ENCODE measurements at places on chromosomes 13 and 19. TPM values are rescaled to one million over a fixed set of nuclear protein-coding genes. Genes with fewer than 3 reads are reported as not detected.

GRCh38 chr19:15498910-15499309 is 9.4 kb upstream of the CYP4F22 start:
- DNase-seq, result no peak

DNA sequence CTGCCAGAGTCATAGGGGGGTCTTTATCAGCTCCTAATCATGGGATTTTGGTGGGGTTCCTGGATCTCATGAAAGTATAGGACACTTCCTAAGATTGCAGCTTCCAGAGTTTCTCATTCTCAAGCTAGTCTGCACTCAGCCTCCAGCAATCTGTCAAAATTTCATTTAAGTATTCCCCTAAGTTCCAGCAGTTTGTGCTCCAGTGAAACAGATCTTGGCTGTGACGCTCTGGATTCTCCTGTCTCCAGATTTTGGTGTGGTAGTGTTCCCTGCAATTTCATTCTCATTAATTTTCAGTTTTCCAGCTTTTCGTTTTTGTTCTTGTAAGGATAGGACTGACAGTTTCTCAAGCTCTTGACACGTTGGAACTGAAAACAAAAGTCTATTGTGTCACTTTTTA is 908.9 kb upstream of the MIR17HG start:
- no peak for DNase-seq

GRCh38 chr19:34493038-34493648 is 11.6 kb downstream of the WTIP start:
- DNase-seq, result no peak

DNA sequence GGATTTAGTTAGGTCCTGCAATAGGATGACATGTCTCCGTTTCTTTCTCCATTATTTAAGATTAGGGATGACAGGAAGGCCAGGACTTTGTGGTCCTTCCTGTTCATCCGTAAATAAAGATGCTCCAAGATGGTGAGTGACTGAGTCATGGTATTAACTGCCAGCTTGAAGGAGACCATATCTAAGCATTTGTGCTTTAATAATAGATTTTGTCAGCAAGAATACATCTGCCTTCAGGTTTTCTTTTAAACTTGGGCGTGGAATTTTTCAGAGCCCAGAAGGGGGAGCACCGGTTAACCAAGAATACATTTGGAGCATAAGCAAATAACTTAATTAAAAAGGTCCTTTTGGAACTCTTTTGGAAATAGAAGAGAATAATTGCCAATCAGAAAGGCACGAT is 68.2 kb downstream of the ARHGAP35 start:
- no peak for DNase-seq

GRCh38 chr13:70723732-70724131 is 615.5 kb upstream of the KLHL1 start:
- DNase-seq, result no peak

- peak; percentile 63 for DNase-seq
Measured at GRCh38 chr19:57171551-57172081, 4.3 kb upstream of the DUXA start.

DNA sequence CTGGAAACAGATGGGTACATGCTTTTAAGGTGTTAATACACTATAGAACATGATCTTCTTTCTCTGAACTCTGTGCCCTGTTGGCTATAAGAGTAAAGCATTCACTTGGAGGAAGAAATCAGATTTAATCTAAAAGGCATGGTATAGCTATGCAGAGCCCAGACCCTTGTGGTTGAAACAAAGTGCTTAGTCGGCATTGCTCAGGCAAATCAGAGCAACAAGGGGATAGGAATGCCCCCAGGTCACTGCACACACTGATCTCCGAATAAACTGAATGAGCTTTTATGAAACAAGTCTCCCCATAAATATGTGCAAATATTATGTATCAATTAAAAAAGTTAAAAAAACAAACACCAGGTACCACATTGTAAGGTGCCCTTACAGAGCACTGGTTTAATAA is 52.0 kb upstream of the RGCC start:
- no peak for DNase-seq

GRCh38 chr13:114015969-114016295 is 42.1 kb upstream of the C13orf46 start:
- DNase-seq, result no peak

DNA sequence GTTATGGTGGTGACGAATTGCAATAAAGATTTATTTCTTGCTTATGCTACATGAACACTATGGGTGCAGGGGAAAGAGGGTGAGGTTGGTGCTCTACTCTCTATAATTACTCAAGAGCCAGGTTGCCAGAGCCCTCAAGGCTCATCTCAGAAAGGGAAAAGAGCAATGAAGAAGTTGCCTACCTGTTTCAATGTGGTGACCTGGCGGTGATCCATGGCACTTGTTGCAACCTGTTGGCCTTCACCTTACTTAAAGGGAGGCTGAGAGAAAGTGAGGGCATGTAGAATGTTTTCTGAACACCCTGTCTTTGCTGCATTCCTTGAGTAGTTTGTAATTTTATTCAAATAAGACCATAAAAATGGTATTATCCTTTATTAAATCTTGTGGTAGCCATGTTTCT is 394.4 kb downstream of the GPC6 start:
- no peak for DNase-seq

GRCh38 chr13:39777527-39778061 is 122.1 kb downstream of the COG6 start:
- DNase-seq, result no peak

- no peak for DNase-seq
Measured at GRCh38 chr13:73293913-73294523, 235.2 kb downstream of the KLF5 start.

DNA sequence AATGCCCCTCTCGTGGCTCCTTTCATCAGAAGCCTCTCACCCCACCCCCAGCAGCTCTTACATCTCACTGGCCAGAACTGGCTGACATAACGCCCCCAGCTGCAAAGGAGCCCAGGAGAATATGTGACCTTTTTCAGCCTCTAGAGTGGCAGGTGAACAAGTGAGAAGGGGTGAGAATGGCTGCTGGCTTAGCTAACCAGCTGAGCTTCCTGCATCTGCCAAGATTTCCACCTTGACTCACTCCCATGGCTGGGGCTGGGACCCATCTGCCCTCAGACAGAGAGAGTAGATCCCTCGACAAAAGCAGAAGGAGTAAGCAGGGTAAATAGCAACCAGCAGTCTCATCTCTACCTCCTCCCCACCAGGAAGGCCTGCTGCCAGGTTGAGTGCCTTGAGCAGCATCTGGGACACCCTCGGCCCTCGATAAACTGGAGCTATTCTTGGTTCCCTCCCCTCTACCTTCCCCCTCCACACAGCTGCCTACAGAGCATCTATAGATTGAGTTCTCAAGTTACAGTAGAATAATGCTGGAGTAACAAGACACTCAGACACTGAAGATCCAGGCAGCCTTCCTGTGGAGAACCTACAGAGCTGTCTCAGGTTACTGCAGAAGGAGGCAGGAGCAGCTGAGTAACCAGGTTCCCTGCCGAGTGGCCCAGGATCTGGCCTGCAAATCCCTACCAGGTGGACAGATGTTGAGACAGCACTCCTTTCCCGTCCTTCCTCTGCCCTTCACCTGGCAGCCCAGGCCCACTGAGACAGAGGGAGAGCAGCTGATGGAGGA is 15.5 kb downstream of the KASH5 start:
- DNase-seq, result peak; percentile 73

DNA sequence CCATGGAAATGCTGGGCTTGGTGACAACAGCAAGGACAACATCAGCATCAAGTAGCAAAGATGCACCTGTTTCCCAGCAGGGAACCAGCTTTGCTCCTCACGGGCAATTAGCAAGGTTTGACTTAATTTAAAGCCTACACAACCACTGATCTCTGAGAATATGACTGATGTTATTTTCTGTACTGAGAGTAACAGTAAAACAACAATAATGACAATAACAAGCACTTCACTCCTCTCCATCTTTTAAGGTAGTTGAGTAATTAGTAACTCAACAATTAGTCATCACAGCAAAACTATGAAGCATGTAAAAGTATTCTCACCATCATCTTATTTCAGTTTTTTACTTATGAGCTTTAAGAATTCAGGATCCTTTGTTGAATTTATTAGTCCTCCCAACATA is 37.3 kb downstream of the ENOX1 start:
- DNase-seq, result no peak

- DNase-seq, result peak; percentile 69
Measured at GRCh38 chr13:29771247-29771646, 79.2 kb downstream of the UBL3 start.

DNA sequence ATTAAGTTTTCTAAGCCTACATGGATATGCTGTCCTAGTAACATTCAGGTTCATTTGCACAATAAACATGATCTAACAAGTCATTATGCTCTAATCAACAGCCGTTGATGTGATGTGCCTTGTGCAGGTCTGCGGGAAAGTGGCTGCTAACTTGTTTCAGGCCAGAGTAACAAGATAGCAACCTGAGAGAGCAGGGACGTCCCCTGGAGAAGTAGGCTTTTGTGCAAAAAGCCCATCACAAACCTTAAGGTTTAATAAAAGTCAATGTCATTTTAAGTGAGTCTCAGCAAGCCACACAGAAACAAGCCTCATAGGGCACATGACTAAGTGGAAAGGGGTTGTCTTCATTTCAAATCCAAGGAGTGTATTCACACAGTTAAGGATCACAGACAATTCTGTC is 17.6 kb downstream of the FOXO1 start:
- DNase-seq, result no peak

DNA sequence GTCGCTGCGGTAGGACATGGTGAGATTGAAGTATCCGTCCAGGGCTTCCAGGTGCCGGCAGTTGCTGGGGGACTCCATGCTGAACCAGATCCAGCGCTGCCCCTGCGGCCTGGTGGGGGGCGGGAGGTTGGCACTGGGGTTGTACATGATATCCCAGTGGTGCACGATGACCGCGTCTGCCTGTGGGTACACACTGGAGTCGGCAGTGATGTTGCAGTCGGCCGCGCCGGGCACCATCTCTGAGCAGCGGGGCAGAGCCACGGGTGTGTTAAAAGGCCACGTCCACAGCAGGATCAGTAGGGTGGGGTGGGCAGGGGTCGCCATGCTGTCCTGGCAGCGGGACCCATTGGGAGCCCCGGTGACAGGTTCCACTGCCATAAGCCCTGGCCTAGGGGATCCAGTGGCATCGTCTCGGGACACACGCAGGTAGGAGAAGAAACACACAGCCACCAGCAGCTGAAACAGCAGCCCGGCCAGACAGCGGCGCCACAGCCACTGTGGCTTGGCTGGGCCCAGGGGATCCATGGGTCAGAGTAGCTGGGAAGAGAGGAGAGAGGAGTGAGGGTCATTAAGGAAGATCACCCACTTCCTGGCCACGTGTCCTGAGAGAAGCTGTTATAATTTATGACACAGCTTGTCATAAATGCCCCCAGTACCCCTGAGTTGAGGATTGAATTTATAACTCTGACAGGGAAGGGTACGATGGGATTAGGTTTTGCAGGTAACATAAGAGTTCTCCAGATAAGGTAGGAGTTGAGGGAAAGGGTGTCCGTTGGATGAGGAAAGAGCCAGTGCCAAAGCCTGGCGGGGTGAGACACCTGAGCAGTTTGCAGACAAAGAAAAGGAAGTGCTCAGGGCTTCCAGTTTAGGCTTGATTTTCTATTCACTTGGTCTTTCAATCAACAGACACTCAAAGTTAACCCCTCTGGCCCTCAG is 2.9 kb downstream of the FUT5 start:
- DNase-seq, result no peak

GRCh38 chr13:113883921-113884804 is 20.3 kb upstream of the GAS6 start:
- DNase-seq, result no peak

GRCh38 chr13:20713751-20714150 is 10.3 kb downstream of the IL17D start:
- no peak for DNase-seq

GRCh38 chr13:113864273-113864890 is 506 bp upstream of the GAS6 start:
- no peak for DNase-seq

GRCh38 chr13:53301449-53301848 is 272.8 kb downstream of the OLFM4 start:
- DNase-seq, result no peak

- no peak for DNase-seq
Measured at GRCh38 chr19:55456347-55456746, 5.1 kb downstream of the ISOC2 start.

GRCh38 chr13:87669379-87669978 is 1.7 kb upstream of the SLITRK5 start:
- no peak for DNase-seq

Gene ZNF91
- 89.5 TPM for total RNA-seq

Gene RNF17
- not detected for total RNA-seq

Gene KLK15
- not detected for total RNA-seq

Gene CEACAM8
- total RNA-seq, result not detected

Gene B3GNT8
- total RNA-seq, result 0.27 TPM

Gene ZNF415
- 8.2 TPM for total RNA-seq

Gene RYR1
- total RNA-seq, result 3.3 TPM

Gene JSRP1
- 3.0 TPM for total RNA-seq

Gene CD37
- total RNA-seq, result 1,998 TPM

Gene CGB3
- not detected for total RNA-seq
